ENCODE measurements at places on chromosomes 1 and 21.

GRCh38 chr1:157138220-157139051, at the start of gene ETV3:
Gene ETV3, minus strand, starts transcription at chr1:157138395. Its CDS starts 2,043 bp downstream, at chr1:157136352.
- DNase-seq, result peak; percentile 92

GRCh38 chr1:76256289-76257223, 182.0 kb downstream of the ST6GALNAC3 start:
- DNase-seq, result no peak

- DNase-seq, result no peak
Observed at GRCh38 chr1:248359415-248359814, 2.0 kb upstream of the OR2T4 start.

- no peak for DNase-seq
Observed at GRCh38 chr1:201016943-201017827, 6.3 kb downstream of the KIF21B start.

DNA sequence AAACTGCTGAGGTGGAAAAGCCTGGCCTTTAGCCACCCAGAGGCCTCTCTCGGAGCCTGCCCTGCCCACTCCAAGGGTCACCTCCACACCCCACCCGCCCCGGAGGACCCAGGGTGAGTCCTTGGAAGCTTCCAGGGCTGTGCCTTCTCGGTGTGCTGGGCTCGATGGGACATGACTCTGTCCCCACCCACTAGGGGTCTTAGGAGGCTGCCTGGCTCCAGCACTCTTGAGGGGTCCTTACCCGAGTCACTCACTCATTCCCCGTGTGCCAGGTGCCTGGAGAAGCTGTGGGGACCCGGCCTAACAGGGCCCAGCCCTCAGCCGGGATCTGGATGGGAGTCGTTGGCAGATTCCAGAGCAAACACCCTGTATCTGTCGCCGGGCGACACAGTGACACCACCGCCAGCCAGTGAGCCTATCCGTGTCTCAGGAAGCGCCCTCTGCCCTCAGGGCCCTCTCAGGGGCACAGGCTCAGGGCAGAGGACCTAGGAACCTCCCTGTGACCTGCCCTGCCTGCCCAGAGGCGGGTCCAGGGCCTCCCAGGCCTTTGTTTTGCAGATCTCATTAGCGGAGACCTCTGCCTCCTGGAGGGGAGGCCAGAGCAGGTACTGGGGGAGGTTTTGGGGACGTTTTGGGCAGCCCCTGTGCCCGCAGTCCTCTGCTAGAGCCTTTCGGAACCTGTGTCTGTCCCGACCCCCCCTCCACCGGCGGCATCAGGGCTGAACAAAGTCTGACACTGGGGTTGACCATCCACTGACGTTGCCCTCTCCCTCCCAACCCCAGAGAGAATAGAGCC, 3.1 kb upstream of the PRKCZ start:
- DNase-seq, result no peak

GRCh38 chr1:223249854-223250631, 107.0 kb upstream of the TLR5 start:
- no peak for DNase-seq

DNA sequence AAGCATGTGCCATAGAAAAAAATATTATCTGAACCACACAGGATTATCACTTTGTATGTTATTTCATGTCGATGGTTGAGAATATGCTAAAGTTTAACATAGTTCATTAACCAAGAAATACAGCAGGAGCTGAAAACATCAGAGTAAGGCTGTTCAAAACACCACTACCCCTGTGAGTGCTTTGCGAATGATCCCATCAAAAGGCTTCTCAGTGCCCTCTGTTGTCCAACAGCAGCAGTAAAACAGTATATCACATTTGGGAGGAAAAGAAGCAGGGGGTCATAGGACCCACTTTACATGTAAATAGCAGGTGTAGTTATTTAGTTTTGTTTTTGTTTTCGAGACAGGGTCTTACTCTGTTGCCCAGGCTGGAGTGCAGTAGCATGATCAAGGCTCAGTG, 289.4 kb upstream of the FMN2 start:
- DNase-seq, result no peak

GRCh38 chr1:169240449-169241232, 127.0 kb downstream of the NME7 start:
- DNase-seq, result no peak

DNA sequence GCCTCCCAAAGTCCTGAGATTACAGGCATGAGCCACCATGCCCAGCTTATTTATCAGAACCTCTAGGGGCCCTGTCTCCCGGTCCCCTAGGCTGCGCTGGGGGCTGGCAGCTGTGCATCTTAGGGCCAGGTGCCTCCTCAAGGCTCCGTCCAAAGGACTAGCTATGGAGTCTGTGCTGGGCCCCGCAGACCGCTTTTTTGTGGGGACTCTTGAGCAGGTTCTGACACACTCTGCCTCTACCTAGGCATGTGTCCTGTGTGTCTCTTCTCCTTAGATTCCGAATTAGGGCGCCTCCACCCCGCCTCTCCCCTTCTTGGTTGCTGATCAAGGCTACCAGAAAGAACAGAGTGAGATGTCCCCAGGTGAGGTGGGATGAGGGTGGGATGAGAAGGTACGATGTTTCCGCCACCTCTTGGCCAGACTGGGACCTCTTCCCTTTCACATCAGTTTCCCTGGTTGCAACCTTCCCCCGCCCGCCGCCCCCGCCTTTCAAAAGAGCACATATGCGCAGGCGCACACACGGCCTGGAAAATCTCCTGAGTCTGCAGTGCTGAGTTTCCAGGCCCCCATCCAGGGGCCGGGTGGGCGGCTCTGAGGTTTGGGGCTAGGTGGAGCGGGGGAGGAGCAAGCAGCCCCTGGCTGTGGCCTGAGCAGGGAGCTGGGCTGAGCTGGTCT, 5.0 kb upstream of the PTPN7 start:
- DNase-seq, result no peak

GRCh38 chr1:110502402-110503151, 16.4 kb downstream of the KCNA10 start:
- no peak for DNase-seq

- DNase-seq, result no peak
Observed at GRCh38 chr21:42550817-42551216, 37.2 kb downstream of the SLC37A1 start.

DNA sequence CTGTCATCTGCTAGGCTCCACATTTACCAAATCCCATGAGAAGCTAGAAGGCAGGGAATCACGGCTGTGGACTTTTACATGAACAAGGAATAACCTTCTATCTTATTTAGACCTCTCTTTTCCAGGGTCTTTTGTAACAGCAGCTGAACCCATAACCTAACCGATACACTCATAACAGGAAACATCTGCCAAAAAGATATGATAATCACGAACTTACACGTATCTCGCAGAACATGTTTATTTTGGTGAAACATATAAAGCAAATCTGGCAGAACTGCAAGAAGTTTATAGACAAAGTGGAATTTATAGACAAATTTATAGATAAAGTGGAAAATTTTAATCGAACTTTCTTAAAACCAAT, 20.4 kb downstream of the TINAGL1 start:
- DNase-seq, result no peak

DNA sequence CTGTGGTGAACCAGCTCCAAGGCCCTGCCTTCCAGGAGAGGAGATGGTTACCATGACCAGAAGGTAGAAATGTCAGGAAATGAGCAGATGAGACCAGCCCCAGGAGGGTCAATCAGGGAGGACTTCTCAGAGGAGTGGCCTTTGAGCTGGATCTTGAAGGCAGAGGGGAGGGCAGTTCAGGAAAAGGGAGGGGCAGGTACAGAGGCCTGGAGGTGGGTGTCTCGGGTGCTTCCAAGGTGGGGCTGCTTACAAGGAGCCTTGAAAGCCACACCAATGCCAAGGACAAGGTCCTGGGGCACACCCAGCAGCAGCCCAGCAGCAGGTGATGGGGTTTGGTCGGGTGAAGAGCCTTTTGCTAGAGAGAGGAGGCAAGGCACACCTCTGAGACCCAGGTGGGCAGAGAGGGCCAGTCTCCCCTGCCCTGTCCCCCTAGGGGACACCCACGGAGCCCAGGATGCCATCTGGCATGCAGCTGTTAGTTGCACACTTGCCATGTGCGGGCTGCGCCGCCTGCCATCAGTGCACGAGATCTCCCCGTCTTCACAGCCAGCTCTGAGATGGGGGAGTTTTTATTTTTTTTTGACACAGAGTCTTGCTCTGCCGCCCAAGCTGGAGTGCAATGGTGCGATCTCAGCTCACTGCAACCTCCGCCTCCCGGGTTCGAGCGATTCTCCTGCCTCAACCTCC, 18.5 kb downstream of the SLC66A1 start:
- DNase-seq, result no peak

GRCh38 chr1:3480369-3480719, 25.9 kb downstream of the ARHGEF16 start:
- DNase-seq, result no peak

- DNase-seq, result peak; percentile 29
Observed at GRCh38 chr1:36609241-36610027, 126.7 kb upstream of the CSF3R start.
